ENCODE measurements at places on chromosomes 1 and 21.

DNA sequence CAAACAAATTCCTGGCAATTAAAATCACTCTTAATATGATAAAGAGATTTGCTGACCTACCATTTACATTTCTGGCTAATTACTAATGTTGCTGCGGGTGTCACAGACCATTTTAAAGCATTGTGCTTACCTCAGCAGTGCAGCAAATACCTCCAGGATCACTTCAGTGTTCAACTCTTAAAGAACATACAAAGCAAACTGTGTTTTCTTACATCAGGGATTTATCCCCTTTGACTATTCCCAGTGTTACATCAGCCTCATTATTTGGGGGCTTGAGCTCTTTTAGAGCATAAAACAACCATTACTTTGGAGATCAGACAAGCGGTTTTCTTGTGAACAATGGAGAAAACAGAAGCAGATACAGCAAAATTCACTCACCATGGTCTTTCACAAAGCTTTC, 185.4 kb downstream of the LYPLAL1 start:
- H3K27me3 ChIP-seq: peaks cover 3% of the 10 kb centered on the region
- no peaks in the 10 kb centered on the region for H3K36me3 ChIP-seq
- H3K27ac ChIP-seq: no peak overlapping the region
- no peaks in the 10 kb centered on the region for H3K4me1 ChIP-seq
- DNase-seq: no peak

- DNase-seq: no peak
- peaks cover 14% of the 10 kb centered on the region for H3K4me1 ChIP-seq
Measured at GRCh38 chr1:28110555-28110954, 22.1 kb upstream of the EYA3 start.

DNA sequence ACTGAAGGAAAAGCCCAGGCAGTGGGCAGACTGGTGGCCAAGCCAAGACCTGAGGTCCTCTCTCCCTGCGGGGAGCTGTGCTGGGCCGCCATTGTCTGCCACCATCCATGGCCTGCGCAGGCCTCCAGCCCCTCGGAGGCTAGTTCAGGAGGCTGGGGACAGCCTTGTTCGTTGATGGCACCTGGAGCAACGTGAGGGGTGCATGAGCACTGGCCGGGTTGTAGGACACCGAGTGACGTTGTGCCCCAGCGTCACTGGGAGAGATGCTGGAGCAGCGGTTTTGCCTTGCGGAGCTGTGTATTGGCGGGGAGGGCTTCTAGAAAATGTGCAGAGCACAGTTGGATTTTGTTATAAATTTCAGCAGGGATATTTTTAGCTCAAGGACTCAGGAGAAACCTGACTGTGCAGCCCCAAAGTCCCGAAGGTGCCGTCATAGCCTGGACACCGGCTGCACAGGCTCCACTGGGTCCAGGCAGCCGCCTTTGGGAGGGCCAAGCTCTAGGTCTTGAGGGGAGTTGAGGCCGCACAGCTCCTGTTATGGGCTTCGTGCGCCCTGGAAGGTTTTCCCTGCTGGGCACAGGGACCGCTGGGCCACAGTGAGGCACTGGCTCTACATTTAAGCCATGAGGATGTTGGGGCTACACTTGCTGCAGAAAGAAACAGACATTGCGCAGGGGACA, 48.2 kb upstream of the ADARB1 start:
- H3K4me1 ChIP-seq: no peaks in the 10 kb centered on the region
- peaks cover 7% of the 10 kb centered on the region for H3K27me3 ChIP-seq
- no peak overlapping the region for H3K27ac ChIP-seq
- H3K36me3 ChIP-seq: no peaks in the 10 kb centered on the region
- no peak for DNase-seq
- H3K4me3 ChIP-seq: no peak overlapping the region

DNA sequence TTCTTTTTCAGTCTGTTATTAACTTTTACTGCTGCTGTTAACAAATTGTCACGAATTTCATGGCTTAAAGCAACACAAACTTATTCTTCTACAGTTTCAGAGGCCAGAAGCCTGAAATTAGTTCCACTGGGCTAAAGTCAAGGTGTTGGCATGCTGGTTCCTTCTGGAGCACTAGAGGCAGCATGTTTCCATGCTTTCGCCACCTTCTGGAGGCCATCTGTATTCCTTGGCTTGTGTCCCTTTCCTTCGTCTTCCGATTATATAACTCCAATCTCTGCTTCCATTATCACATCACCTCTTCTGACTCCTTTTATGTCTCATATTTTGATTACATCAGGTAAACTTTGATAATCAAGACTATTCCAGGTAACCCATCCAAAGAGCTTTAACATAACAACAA, 1742.1 kb downstream of the BRINP3 start:
- DNase-seq: no peak
- no peaks in the 10 kb centered on the region for H3K36me3 ChIP-seq
- no peaks in the 10 kb centered on the region for H3K27me3 ChIP-seq
- no peaks in the 10 kb centered on the region for H3K4me1 ChIP-seq
- no peak overlapping the region for H3K27ac ChIP-seq

DNA sequence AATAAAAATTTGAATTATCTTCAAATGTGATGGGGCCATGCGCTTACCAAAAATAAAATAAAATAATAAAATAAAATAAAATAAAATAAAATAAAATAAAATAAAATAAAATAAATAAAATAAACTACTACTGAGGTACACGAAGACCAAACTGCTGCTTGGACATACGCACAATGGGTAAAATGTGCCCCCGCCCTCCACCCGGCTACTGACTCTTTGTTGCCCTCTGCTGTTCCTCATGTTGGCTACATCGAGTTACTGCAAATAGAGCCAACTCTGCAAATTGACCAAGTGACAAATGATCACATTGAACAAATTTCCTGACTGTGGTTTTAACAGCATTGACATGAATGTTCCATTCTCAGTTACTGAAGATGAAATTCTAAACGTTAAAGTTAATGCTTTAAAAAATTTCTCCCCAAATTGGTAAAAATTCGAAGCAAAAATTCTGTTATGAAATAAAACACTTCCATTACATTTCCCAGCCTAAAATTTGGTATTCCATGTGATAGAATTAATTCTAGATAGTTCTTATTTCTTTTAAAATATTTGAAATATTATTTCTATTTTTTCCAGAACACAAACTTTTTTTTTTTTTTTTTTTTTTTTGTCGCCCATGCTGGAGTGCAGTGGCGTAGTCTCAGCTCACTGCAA, 18.8 kb upstream of the MAP1LC3C start:
- H3K4me3 ChIP-seq: no peak overlapping the region
- H3K36me3 ChIP-seq: no peaks in the 10 kb centered on the region

DNA sequence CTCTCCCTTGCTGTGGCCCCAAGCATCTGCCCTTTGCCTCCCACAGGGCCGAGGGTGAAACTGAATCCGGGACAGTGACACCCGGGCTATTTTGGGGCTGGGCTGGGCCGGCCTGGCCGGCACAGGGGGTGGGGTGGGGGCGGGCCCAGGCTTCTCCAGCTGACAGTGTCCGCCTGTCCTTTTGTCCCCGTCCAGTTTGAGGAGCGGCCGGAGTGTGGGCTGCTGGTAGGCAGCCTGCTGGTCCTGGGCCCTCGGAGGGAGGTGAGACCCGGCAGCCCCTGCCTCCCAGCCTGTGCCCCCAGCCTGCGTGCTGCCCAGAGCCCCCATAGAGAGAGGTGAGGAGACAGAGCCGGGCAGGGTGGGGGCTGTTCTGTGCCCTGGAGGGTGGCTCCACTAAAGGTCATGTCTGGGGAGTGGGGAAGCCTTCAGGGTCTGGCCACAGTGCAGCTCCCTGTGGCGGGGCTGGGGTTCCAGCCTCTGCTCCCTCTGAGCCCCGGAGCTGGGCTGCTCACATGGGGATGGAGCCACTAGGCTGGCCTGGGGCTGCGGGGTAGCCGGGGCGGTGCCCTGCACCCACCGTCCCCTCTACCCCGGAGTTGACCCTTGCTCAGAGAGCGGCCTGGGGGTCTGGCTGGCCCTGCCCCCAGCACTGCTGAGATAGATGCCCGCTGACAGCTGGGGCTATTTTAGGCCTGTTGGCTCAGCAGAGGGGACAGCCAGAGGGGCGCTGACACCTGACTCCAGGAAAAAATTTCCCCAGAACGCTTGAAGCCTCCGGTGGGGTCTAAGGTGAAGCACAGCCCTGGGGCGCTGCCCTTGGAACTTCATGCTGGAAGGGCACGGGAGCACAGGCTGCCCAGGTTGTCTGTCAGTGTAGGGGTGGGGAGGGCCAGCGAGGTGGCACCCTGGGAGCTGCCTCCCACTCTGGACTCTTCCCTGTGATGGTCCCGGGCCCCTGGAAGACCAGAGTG, at the start of gene OBSCN:
Gene OBSCN (plus strand): TSS at position 194 of the 971 bp plus-strand sequence. CDS start 3,740 bp downstream, outside the sequence.
- H3K4me3 ChIP-seq: no peak within 1 kb of the TSS
- DNase-seq: no peak
- H3K4me1 ChIP-seq: no peaks in the 10 kb centered on the region
- peaks cover 3% of the 10 kb centered on the region for H3K36me3 ChIP-seq
- no peak within 1 kb of the TSS for H3K27ac ChIP-seq
- no peaks in the 10 kb centered on the region for H3K27me3 ChIP-seq

- H3K4me3 ChIP-seq: no peak overlapping the region
- DNase-seq: no peak
- no peaks in the 10 kb centered on the region for H3K27me3 ChIP-seq
- no peak overlapping the region for H3K27ac ChIP-seq
Measured at GRCh38 chr1:229076195-229076594, 194.7 kb upstream of the RAB4A start.

DNA sequence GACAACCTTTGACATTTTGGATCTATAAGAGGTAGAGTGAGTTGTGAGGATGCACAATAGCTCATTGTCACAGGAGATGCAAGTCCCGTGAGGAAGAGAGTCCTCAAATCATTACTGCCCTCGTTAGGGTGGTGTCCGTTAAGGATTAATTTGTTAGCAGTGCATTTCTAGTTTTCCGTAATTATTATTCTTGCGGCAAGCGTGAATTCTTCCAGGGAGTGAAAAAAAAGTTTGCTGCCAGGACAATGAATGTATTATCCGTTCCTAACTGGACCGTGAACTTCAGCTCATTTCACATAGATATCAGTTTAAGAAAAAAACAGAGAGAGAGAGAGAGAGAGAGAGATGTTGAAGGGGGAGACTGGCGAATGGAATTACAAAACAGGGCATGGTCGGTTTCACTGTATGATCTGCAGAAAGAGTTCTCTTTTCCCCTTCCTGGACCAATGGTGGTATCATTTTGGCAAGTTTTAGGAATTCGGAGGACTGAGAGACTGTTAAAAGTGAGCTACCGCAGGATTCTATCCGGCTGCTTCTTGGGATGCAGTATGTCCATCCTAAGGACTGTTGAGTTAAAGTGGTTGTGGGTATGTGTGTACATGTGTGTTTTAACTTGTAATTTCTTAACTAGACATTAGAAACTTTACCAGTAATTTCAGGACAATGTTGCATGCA, 216.0 kb upstream of the NFIA start:
- H3K4me3 ChIP-seq: no peak overlapping the region
- no peak overlapping the region for H3K27ac ChIP-seq
- peaks cover 18% of the 10 kb centered on the region for H3K27me3 ChIP-seq
- no peaks in the 10 kb centered on the region for H3K36me3 ChIP-seq

DNA sequence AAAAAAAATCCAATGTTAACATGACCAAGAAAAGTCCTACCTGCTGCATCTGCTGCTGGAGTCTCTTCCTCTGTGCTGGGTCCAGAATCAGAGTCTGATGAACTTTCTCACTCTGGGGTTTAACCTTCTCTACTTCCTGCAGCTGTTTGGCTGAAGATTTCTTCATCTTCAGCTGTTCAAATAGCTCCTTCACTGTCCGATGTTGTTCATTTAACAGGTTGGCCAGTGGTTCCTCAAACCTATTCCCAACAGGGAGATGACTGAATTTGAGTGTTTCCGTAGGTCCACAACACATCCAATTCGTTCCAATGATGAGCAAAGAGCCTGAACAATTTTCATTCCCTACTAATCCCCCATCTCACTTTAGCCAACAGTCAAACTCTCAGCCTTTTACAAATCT, 79.4 kb downstream of the GON4L start:
- peaks cover 6% of the 10 kb centered on the region for H3K4me1 ChIP-seq
- H3K27me3 ChIP-seq: no peaks in the 10 kb centered on the region
- no peak for DNase-seq
- no peak overlapping the region for H3K27ac ChIP-seq
- peaks cover 74% of the 10 kb centered on the region for H3K36me3 ChIP-seq

- H3K36me3 ChIP-seq: peaks cover 3% of the 10 kb centered on the region
- DNase-seq: no peak
- H3K27me3 ChIP-seq: peaks cover 25% of the 10 kb centered on the region
- no peak overlapping the region for H3K4me3 ChIP-seq
- H3K27ac ChIP-seq: no peak overlapping the region
- no peaks in the 10 kb centered on the region for H3K4me1 ChIP-seq
Measured at GRCh38 chr1:201708085-201708512, 120.9 kb upstream of the IPO9 start.

- H3K4me3 ChIP-seq: no peak overlapping the region
- H3K27me3 ChIP-seq: peaks cover 56% of the 10 kb centered on the region
- no peak for DNase-seq
- no peaks in the 10 kb centered on the region for H3K4me1 ChIP-seq
Measured at GRCh38 chr1:242455052-242455361, 69.5 kb downstream of the PLD5 start.

GRCh38 chr1:107883562-107883961, 81.4 kb downstream of the VAV3 start:
- no peaks in the 10 kb centered on the region for H3K36me3 ChIP-seq
- no peaks in the 10 kb centered on the region for H3K27me3 ChIP-seq
- no peak for DNase-seq
- no peak overlapping the region for H3K27ac ChIP-seq
- H3K4me1 ChIP-seq: peaks cover 7% of the 10 kb centered on the region
- no peak overlapping the region for H3K4me3 ChIP-seq

GRCh38 chr1:244139655-244140054, 88.6 kb downstream of the ZBTB18 start:
- no peak overlapping the region for H3K27ac ChIP-seq
- DNase-seq: no peak
- H3K4me1 ChIP-seq: peaks cover 10% of the 10 kb centered on the region
- H3K4me3 ChIP-seq: no peak overlapping the region
- H3K36me3 ChIP-seq: peaks cover 3% of the 10 kb centered on the region

GRCh38 chr1:226479474-226479873, 69.1 kb upstream of the STUM start:
- no peak overlapping the region for H3K27ac ChIP-seq
- H3K4me1 ChIP-seq: no peaks in the 10 kb centered on the region
- peaks cover 25% of the 10 kb centered on the region for H3K27me3 ChIP-seq
- DNase-seq: no peak
- H3K4me3 ChIP-seq: no peak overlapping the region

GRCh38 chr1:218304281-218305039, 19.4 kb downstream of the RRP15 start:
- no peak overlapping the region for H3K4me3 ChIP-seq
- peaks cover 9% of the 10 kb centered on the region for H3K4me1 ChIP-seq
- no peaks in the 10 kb centered on the region for H3K27me3 ChIP-seq

GRCh38 chr1:154193821-154194220, 1.9 kb upstream of the TPM3 start:
- H3K4me1 ChIP-seq: no peaks in the 10 kb centered on the region
- DNase-seq: no peak
- no peak overlapping the region for H3K27ac ChIP-seq
- no peak overlapping the region for H3K4me3 ChIP-seq
- no peaks in the 10 kb centered on the region for H3K36me3 ChIP-seq
- H3K27me3 ChIP-seq: peaks cover 47% of the 10 kb centered on the region

All from effector memory CD8-positive, alpha-beta T cell (primary cell).